ENCODE measurements at places on chromosomes 16 and 17. TPM values are rescaled to one million over a fixed set of nuclear protein-coding genes. Genes with fewer than 3 reads are reported as not detected.
A peak's percentile ranks its signal among the peaks of the same experiment; 100 is the strongest.

PFAS gene
- 31.7 TPM for total RNA-seq

DNA sequence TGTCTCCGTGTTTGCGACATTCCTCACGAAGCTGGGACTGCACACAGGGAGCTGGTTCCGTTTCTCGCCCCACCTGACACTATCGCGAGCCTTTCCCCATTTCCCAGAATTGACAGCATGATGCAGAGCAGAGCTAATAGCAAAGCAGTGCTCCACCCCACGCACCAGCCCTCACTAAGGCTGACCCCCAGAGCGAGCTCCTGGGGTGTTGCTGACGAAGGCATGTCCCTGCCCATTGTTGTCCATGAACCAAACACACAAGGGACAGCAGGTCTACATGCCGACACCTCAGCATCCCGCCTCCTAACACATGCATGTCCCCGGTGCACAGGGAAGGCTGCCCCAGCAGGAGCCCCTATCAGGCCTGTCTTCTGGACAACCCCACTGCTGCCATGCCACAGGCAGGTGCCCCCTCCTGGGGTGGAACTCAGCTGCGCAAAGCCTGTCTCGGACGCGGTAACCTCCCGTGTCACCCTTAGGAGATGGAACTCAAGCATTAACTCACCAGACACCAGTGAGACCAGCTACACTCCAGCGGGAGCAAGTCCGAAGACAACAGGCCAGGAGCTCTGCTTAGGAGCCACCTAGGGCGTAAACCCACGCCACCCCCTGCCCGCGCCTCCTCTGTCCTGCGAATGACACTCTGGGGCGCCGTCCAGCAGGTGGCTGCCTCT lies 16.9 kb upstream of the TRAP1 start:
- H3K27ac ChIP-seq, result no peak overlapping the region
- no peak for DNase-seq
- H3K4me3 ChIP-seq, result no peak overlapping the region
- no peaks in the 10 kb centered on the region for H3K4me1 ChIP-seq
- H3K36me3 ChIP-seq, result peaks cover 94% of the 10 kb centered on the region
- H3K27me3 ChIP-seq, result no peaks in the 10 kb centered on the region

- no peaks in the 10 kb centered on the region for H3K27me3 ChIP-seq
- no peaks in the 10 kb centered on the region for H3K4me1 ChIP-seq
- no peak overlapping the region for H3K4me3 ChIP-seq
- H3K36me3 ChIP-seq, result no peaks in the 10 kb centered on the region
- no peak for DNase-seq
- no peak overlapping the region for H3K27ac ChIP-seq
These were observed 10.8 kb upstream of the BCAR1 start for GRCh38 chr16:75262104-75262799.

DNA sequence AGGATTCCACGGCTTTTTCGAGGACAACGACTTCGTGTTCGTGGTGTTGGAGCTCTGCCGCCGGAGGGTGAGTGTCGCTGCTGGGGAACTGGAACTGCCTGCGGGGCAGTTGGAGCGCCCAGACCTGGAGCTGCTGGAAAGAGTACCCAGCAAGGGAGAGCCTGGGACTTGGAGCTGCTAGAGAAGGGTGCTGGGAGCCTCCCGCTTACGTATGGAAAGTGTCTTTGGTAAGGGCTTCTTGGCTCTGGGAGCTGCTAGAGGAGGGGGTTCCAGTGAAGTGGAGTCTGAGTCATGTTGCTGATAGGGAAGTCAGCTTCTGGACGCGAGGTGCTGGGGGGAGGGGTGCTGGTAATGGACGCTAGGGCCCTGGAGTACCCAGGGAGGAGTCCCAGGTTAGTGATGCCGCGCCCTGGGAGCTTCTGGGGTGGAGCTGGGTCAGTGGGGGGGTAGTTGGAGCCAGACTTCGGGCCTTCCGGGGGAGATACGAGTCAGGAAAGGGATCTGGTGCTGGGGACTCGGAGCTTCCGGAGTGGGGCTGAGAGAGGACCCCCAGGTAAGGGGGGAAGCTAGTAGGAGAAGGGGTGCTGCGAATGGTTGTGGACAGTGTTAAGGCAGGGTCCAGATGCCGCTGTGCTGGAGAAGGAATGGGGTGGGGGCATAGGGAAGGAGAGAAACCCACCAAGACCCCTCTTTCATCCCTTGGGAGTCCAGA lies 741 bp downstream of the PLK1 start:
- peak overlapping the region; percentile 80 for H3K4me3 ChIP-seq
- H3K36me3 ChIP-seq, result no peaks in the 10 kb centered on the region
- H3K4me1 ChIP-seq, result peaks cover 10% of the 10 kb centered on the region
- no peaks in the 10 kb centered on the region for H3K27me3 ChIP-seq
- H3K27ac ChIP-seq, result peak overlapping the region; percentile 39
- DNase-seq, result no peak

SUPT4H1 gene
- total RNA-seq, result 57.0 TPM

DNA sequence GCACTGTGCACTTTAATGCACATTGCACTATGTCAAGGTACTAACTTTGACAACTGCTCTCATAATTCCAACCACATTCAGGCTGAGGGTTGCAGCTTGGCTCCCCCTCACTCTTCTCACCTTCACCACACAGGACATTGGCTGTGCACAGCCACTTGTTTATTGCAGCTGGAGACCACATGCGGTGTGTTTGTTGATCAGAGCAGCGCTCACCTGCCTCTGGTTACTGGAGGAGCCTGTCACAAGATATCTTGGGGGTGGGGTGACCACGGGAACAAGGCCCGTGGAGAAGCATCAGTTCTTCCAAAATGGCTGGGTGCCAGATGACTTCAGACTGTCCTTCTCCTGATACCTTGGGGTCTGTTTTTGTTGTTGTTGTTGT lies 10.6 kb upstream of the CCL5 start:
- no peak for DNase-seq
- no peaks in the 10 kb centered on the region for H3K27me3 ChIP-seq
- no peak overlapping the region for H3K4me3 ChIP-seq
- H3K36me3 ChIP-seq, result no peaks in the 10 kb centered on the region
- H3K4me1 ChIP-seq, result peaks cover 55% of the 10 kb centered on the region

DNA sequence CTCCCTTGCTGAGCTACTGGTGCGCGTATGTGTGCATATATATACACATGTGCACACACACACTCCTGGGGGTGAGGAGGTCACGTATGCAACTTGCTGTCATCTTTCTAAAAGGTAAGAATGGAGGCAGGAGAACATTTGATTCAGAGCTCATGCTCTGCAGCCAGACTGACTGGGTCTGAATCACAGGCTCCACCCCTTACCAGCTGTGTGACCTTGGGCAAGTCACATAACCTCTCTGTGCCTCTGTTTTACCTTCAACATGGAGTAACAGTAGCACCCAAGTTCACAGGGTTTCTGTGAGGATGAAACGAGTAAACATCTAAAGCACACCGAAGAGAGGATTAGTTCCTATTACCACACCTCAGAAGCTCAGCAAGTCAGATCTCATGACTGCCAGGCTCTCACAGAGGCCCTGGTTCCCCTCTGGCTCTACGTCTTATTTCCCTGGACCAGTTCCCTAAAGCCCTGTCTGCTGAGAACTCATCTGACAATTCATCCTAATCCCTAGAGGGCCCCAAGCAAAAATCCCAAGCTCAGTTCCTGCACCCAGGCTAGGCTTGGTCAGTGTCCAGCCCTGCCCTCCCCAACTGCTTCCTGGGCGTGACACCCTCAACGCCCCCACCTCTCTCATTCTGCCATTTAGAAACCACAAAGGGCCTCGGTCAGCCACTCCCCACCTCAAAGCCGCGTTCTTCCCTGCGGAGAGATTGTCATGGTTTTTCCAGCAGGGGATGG lies 28.7 kb downstream of the ABR start:
- no peaks in the 10 kb centered on the region for H3K36me3 ChIP-seq
- no peak overlapping the region for H3K4me3 ChIP-seq
- DNase-seq, result no peak
- H3K27me3 ChIP-seq, result no peaks in the 10 kb centered on the region
- H3K4me1 ChIP-seq, result no peaks in the 10 kb centered on the region
- no peak overlapping the region for H3K27ac ChIP-seq

- H3K4me1 ChIP-seq, result peaks cover 14% of the 10 kb centered on the region
- no peaks in the 10 kb centered on the region for H3K27me3 ChIP-seq
- H3K27ac ChIP-seq, result peak overlapping the region; percentile 77
- no peak for DNase-seq
- H3K36me3 ChIP-seq, result peaks cover 6% of the 10 kb centered on the region
- H3K4me3 ChIP-seq, result peak overlapping the region; percentile 88
These were observed 20.1 kb downstream of the SIAH1 start for GRCh38 chr16:48365025-48365600.

DNA sequence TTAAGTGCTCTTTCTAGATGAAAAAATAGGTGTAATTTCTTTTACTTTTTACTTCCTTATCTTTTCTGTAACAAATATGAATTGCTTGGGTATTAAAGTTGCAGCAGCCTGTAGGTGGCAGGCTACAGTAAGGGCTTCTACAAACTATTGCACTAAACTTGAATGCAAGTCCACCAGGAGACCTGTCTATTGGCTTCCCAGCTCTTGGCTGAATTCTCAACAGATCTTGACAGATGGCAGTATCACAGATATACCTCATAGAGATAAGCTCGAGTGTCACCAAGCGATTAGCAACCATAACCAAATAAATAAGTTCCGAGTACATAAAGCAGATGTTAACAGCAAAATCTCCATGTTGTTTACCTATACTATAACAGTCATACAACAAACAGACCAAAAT lies 5.9 kb downstream of the BBS2 start:
- no peaks in the 10 kb centered on the region for H3K27me3 ChIP-seq
- H3K36me3 ChIP-seq, result peaks cover 30% of the 10 kb centered on the region
- DNase-seq, result peak; percentile 59

DNA sequence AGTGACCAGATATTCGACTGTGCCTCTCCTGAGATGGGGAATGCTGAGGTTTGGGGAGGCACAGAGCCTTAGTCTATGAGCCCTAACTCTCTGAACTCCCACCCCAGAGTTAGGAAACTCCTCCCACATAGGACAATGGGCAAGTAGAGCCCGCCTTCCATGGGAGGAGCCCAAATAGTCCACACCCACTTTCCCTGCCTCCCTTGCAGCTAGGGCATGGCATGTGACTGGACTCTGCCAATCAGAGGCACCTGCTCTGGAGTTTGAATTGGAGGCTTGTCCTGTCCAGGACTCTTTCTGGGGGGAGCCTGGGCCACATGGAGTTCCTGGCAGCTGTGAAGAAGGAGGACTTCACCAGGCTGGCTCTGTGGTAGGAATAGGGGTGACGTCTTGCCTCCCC lies 48.4 kb downstream of the SOCS1 start:
- no peak overlapping the region for H3K27ac ChIP-seq
- H3K4me1 ChIP-seq, result no peaks in the 10 kb centered on the region
- no peaks in the 10 kb centered on the region for H3K36me3 ChIP-seq
- no peak for DNase-seq
- H3K4me3 ChIP-seq, result no peak overlapping the region

DNA sequence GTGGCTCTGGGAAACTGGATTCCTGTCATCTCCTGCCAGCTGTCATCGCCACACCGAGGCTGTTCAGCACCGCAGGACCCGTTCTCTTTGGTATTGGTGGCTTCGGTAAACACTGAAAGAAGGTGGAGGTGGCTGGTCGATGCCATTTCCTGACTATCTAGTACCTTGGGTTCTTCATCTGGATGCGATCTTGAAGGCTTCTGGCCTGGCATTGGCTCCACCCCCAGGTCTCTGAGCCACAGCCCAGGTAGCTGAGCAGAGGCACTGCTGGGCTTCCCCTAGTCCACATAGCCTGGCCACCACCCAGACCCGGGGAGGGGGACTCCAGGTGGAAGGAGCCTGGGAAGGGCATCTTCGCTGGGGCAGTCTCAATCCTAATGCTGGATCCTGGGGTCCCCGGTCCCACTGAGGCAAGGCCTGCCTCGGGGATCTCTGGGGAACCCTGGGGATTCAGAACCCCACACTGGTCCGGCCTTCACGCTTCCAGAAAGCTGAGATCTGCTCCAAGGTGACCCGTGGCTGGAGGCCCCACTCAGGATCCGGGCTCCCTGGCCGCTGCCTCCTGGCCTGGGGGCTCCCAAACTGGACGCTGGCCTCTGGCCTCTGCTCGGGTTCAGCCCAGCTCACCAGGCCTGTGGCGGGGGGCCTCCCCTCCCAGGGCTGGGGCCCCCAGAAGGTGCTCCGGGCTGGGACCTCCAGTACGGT lies 1.8 kb downstream of the C16orf54 start:
- peaks cover 68% of the 10 kb centered on the region for H3K4me1 ChIP-seq
- DNase-seq, result peak; percentile 51
- peak overlapping the region; percentile 76 for H3K4me3 ChIP-seq
- H3K36me3 ChIP-seq, result peaks cover 6% of the 10 kb centered on the region

CD300LF gene
- total RNA-seq, result 0.62 TPM

GRCh38 chr16:47072158-47072557 lies 71.6 kb downstream of the NETO2 start:
- no peaks in the 10 kb centered on the region for H3K36me3 ChIP-seq
- no peak for DNase-seq
- no peak overlapping the region for H3K4me3 ChIP-seq
- no peak overlapping the region for H3K27ac ChIP-seq

GRCh38 chr17:30534938-30535921 lies 58.0 kb downstream of the GOSR1 start:
- H3K27me3 ChIP-seq, result no peaks in the 10 kb centered on the region
- no peak for DNase-seq
- H3K27ac ChIP-seq, result no peak overlapping the region
- no peaks in the 10 kb centered on the region for H3K4me1 ChIP-seq
- no peaks in the 10 kb centered on the region for H3K36me3 ChIP-seq

DNA sequence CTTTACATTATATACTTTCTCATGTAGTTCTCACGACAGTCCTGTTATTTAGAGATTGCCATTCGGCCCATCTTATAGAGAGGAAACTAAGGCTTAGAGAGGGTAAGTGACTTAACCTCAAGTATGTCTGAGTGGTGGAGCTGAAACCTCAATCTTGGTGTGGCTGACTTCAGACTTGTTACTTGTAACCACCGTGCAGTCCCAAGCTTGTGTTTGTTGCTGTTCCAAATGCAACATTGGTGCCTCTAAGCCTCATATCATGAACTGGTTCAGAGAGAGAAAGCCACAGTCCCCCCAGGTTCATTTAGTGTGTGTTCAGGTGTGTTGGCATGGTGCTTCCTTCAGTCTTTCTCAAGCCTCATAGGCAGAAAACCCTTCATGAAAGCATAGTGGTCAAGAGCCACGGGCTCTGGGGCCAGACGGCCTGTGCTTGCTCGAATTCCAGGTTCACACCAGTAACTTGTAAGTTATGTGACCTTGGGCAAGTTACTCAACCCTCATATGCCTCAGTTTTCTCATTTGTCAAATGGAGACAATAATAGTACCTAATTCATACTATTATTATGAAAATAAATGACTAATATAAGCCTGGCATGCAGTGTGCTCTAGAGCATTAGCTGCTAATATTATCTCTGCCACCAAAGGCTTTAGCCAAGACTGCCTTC lies 39.9 kb downstream of the CDH1 start:
- no peaks in the 10 kb centered on the region for H3K4me1 ChIP-seq
- H3K36me3 ChIP-seq, result no peaks in the 10 kb centered on the region
- DNase-seq, result no peak
- H3K4me3 ChIP-seq, result no peak overlapping the region

- no peaks in the 10 kb centered on the region for H3K36me3 ChIP-seq
- no peaks in the 10 kb centered on the region for H3K4me1 ChIP-seq
- H3K4me3 ChIP-seq, result no peak overlapping the region
- H3K27me3 ChIP-seq, result no peaks in the 10 kb centered on the region
- no peak overlapping the region for H3K27ac ChIP-seq
- DNase-seq, result no peak
These were observed 266.9 kb upstream of the DYNLRB2 start for GRCh38 chr16:80273635-80274538.

STX1B gene
- 4.2 TPM for total RNA-seq

CCL18 gene
- not detected for total RNA-seq

All from naive thymus-derived CD4-positive, alpha-beta T cell (primary cell).